Renal cortical epithelial cell (primary cell): ENCODE measurements at places on chromosomes 13 and 19.

DNA sequence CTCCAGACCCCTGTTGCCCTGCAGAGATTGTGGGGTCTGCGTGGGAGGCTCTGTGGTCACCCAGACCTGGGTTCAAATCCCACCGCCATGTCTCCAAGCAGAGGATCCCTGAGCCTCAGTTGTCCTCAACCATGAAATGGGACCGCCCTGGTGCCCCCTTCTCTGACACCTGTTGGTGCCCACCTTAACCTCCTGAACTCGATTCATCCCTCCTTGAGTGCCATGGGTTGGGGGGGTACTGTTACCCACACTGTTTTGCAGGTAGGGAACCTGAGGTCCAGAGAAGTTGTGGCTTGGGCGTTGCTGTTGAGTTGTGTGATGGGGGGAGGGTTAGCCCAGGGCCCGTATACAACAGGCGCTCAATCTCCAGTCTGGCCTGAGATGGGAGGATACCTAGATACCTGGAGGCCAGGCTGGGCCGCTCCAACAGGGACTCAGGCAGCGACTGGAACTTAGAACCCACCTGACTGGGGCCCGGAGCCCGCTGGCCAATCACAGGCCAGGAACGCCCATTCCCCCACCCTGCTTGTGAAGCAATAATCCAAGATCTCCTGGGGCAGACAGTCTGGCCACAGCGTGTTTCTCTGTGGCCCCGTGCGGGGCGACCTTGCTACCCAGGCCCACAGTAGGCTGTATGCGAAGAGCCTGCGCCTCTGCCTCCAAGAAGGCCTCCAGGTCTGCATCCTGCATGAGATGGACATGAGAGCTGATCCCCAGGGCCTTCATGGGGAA, 2.8 kb downstream of the ARID3A start:
- DNase-seq: no peak

- DNase-seq: no peak
Observed at GRCh38 chr13:42272115-42272803, at the start of gene AKAP11. Gene AKAP11 (plus strand): TSS chr13:42272152. CDS start chr13:42286349, 14,197 bp downstream.

DNA sequence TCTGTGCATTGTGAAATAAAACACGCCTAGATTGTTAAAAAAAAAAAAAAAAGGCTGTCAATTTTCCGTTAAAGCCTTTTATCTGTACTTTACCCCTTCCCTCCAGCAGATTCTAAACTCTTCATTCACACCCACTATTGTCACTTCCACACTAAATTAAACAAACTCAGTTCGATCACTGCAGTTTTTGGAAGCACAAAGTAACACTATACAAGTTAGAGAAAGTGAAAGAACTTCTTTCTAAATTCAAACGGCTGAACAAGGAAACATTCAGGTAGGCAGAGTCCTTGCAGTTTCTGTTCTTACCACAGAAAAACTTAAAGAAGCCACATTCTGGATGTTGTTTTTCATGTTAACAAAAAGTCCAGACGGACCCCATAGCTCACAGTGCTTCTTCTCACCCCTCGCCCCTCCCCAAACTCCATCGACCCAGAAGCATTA, 27.5 kb upstream of the UBE2L5 start:
- DNase-seq: peak; percentile 40

- no peak for DNase-seq
Observed at GRCh38 chr19:5903624-5904351, at the start of gene NDUFA11. Gene NDUFA11 (minus strand): TSS chr19:5903790. CDS start chr19:5903708, 82 bp downstream.

DNA sequence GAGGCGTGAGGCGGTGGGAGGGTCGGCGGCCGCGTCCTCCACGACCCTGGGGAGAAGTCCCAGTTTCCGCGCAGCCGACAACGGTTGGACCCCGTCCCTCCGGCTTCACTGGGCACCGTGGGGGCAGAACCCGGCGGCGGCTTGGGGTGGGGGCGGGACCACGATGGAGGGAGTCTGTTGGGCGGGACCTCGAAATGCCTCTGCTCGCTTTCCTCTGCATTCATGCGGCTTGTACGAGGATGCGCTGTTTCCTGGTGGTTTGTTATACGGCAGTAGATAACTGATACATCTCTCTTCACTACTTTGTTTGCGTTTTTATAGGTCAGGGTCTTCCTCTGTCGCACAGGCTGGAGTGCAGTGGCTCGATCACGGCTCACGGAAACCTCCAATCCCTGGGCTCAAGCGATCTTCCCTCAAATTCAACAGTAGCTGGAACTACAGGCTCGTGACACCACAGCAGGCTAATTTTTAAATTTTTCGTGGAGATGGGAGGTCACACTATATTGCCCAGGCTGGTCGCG, 24.6 kb upstream of the ZNF846 start:
- DNase-seq: peak; percentile 23

DNA sequence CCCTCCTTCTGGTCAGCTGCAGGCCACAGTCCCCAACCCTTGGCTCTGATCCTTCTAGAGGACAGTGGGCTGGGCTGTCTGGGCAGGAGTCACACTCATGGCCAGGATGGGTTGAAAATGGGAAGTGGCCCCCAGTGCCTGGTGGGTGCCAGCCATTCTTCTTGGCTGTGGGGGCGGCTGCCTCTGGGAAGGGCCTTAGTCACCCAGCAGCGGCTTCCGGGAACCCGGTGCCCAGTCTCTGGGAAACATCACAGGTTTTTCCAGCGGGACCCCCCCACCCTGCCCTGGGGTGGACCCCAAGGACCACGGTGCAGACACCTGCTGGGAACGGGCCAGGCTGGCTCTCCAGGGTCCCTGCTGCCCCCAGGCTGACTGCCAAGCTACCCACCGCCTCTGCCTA, 27.3 kb upstream of the SLC7A10 start:
- DNase-seq: no peak

GRCh38 chr13:27500806-27501534, 50.6 kb upstream of the MTIF3 start:
- no peak for DNase-seq

GRCh38 chr13:36907266-36907665, 12.8 kb downstream of the SMAD9 start:
- DNase-seq: peak; percentile 15

DNA sequence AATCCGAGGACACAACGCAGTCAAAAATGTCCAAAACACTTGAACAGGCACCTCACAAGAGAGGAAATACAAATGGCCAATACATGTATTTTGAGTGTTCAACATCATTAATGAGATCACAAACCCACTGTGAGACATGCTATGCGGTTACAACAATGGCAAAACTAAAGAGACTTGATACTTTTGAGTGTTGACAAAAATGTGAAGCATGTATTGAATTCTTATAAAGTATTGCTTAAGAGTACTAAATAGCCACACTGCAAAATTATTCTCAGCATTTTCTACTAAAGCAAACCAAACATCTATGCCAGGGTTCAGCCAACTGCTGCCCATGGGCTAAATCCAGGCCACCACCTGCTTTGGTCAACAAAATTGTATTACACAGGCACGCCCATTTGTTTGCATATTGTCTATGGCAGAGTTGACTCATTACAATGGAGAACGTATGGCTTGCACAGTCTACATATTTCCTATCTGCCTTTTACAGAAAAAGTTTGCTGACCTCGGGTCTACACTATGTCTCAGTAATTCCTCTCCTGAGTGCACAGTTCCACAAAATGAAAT, 135.3 kb downstream of the B3GLCT start:
- DNase-seq: no peak

DNA sequence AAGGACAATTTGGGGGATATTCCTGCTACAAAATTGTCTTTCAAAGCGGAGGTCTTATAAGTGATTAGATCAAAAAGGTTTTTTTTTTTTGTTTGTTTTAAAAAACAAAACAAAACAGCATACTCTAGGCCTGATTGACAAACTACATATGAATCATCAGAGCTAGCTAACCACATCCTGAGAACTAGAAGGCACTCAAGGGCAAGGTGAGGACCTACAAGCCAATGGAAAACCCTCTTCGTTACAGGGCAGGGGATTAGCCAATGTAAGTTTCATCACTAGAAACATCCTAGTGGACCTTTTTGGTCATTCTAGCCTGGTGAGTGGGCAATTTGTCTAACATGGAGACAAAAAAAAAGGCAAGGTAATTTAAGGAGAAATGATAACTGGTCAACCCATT, 428.6 kb downstream of the RFC3 start:
- DNase-seq: peak; percentile 53

DNA sequence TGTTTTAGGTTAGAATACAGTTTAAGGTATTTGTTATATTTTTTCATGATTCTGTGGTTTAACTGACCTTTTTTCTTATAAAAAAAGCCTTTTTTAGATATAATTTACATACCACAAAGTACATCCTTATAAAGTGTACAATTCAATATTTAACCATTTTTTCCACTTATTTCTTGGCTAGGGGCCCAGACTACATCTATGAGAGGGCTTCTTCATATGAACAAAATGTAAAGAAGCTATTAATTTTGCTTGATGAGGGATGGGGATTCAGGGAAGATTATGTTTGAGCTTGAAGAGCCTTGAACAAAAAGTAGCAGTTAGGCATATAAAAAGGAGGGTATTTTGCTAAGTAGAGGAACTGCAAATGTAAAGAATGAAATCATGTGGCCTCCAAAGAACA, 2.2 kb downstream of the CCDC122 start:
- no peak for DNase-seq

DNA sequence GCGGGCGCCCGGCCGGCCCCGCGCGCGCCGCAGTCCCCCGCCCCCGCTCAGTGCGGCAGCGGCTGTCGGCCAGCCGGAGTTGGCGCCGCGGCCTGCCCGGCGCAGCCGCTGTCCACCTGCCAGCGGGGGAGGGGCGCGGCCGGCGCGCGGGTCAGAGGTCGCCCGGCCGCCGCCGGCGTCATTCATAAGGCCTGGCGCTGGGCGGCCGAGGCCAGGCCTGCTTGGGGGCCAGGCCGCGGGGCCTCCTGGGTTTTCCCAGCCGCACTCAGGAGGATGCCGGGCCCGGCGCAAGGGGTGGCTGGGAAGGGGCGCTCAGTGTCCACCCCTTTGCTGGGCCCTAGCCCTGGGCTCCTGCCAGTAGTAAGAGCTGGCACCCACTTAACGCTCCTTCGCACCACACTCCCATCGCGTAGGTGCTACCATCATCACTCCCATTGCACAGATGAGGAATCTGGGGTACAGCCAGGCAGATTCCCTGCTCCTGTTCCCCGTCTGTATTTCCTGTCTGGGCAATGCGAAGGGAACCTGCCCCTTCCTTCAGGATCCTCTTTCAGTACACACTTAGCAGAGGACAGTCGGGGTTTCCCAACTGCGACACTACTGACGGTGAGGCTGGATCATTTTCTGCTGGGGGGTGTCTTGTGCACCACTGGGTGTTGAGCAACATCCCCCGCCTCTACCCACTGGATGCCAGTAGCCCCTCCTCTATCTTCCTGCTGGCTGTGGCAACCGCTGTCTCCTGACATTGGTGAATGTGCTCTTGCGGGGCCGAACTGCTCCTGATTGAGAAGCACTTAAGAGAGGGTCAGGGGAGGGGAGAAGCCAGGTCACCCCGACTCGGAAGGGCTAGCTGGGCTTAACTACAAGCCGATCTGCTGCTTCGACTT, 846 bp upstream of the PRKACA start:
- peak; percentile 78 for DNase-seq

DNA sequence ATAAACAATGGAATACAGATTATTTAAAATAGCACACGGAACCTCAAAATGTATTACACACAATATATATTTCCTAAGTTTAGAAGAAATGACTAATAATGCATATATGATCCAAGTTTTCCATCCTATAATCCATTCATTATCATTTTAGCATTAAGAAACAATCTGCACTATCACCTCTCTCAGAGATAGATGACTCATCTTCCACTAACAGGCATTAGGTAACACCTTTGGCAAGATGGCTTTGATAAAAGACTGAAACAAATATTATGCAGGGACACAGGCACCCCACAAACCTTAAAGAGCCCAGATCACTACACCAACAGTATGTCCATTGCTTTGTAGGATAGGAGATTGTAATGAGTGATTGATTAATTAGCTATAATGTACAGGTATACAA, 4.1 kb downstream of the ENOX1 start:
- no peak for DNase-seq

GRCh38 chr19:19866611-19867248, 1.0 kb downstream of the ZNF253 start:
- DNase-seq: peak; percentile 5
